ENCODE measurements at places on chromosomes 4 and X.

GRCh38 chr4:52408471-52408870 lies 250.6 kb downstream of the USP46 start:
- DNase-seq, result no peak

DNA sequence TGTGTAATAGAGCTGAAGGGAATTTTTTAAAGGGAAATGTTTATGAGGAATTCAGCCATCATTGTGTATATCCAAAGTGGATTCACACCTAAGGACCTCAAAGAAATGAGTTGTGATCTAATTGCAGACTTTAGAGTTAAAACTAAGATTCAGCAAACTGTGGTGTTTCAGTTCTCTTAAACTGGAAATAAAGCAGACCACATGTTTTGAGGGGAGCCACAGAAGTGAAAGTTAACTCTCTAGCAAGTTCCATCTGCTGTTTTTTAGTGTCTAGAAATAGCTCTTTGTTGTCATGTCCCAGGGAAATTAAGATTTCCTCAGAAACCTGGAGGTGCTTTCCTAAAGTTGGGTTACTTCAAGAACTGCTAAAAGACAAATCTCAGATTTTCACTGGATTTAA lies 97.3 kb upstream of the DDX3X start:
- DNase-seq, result no peak

GRCh38 chr4:54065282-54066087 lies 1.1 kb upstream of the CHIC2 start:
- peak; percentile 7 for DNase-seq

DNA sequence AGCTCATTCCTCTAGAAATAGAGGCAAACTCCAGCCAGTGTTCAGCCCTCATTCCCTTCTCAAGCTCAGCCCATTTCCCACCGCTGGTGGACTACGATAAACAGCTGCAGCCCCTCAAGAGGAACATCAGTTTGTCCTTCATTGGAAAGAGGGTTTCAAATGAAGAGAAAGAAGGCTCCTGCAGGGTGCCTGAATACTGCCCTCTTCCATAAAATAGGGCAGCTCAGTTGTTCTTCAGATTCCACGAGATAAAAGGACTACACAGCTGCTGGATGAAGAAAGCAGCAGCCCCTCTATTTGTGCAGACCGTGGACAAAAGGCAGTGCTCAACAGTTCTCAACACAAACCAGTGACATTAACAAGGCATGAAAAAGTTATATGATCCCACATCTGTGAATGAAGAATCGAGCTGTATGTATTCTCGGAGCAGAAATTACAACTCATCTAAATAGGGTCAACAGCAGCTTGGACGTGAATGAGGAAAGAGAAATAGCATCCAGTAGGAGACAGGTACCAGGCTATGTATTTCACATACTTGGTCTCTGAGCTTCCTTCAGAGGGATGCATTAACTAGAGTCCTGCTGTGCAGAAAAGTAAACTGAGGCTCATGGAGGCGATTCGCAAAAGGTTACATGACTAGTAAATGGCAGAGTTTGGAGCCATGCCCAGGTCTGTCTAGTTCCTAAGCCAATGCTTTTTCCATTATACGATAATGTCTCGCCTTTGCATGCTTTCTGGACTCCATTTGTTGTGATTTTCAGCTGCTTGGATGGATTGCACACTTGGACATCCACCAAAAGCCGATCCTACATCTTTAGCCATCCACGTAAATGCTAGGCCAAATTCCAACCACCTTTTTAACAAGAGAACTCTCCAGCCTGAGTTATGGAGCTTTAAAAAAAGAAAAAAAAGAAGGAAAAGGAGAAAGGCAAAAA lies 301.2 kb upstream of the PPARGC1A start:
- DNase-seq, result no peak

DNA sequence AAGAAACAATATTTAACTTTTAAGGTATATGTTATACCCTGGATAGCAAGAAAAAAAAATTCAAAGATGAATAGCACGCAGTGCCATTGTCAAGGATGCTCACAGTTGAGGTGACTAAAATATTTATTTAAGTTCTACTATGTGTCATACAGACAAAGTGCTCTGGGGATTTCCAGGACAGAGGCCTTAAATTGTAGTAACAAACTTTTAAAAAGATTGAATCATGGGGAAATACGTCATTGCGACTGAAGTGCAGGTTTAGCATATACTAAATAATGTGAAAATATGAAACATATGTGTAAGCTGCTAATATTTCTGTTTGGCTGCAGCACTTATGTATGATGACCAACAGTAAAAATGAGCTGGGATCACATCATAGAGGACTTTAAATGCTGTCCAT lies 748.0 kb upstream of the PCDH7 start:
- DNase-seq, result no peak

DNA sequence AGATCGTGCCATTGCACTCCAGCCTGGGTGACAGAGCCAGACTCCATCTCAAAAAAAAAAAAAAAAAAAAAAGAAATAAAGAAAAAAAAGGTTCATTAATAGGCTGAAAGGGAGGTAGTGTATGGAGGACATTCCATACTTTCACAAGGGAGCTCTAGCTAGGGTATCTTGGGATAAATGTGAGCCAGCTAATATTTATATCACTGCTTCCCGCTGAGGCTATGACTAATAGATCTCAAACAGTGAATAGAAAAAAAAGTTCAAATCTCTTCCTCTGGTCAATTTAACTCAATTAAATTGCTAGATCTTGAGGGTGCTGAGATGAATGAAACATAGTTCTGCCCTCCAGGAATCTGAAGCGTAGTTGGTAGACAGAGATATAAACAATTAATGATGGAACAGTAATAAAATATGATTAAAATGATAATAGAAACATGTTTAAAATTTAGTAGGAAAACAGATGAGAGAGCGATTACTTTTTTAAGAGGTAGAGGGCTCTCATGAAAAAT lies 55.7 kb upstream of the SHISA3 start:
- DNase-seq, result no peak

DNA sequence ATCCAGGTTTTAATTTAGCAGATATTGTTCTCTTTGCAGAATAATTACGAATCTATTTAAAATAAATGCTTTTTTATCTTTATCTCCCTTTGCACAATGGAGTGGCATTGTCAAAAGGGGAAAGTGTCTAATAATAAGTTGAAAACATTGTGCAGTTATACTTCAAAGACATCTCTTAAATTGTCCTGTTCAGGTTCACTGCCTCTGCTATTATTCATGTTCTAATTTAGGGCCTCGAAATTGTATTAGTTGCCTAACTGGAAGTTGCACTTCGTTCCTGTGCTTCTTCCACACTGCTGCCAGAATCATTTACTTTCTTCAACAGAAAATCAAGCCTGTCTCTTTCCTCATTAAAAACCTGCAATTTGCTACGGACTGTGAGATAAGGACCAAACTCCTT lies 150.5 kb upstream of the SPRY1 start:
- no peak for DNase-seq

- DNase-seq, result peak; percentile 33
Measured at GRCh38 chr4:109164011-109164410, 138.4 kb downstream of the COL25A1 start.

- DNase-seq, result peak; percentile 4
Measured at GRCh38 chrX:30275498-30275897, 28.6 kb downstream of the MAGEB1 start.

- peak; percentile 4 for DNase-seq
Measured at GRCh38 chrX:14832586-14832985, 40.3 kb downstream of the FANCB start.

GRCh38 chr4:729336-730315 lies 24.0 kb downstream of the PCGF3 start:
- DNase-seq, result no peak

DNA sequence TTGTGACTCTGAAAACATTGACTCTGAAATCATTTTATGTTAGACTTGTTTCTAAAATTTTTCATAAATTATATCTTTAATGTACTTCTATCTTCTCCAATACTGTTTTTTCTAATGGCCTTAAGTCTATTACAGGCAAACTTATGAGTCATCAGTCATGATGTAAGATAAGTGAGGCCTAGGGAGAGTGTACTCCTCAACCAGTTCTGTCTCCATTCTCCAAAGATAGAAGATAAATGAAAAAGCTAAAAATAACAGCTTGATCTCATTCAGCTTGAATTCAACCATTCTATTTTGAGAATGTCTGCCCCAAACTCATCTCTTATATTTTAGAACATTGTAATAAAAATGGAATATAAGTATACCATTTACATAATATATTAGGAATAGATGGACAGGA lies 34.5 kb downstream of the STBD1 start:
- peak; percentile 63 for DNase-seq

GRCh38 chrX:47831788-47832187 lies 4.9 kb upstream of the ZNF81 start:
- peak; percentile 32 for DNase-seq

- no peak for DNase-seq
Measured at GRCh38 chr4:108432418-108432817, 188.0 kb upstream of the RPL34 start.

DNA sequence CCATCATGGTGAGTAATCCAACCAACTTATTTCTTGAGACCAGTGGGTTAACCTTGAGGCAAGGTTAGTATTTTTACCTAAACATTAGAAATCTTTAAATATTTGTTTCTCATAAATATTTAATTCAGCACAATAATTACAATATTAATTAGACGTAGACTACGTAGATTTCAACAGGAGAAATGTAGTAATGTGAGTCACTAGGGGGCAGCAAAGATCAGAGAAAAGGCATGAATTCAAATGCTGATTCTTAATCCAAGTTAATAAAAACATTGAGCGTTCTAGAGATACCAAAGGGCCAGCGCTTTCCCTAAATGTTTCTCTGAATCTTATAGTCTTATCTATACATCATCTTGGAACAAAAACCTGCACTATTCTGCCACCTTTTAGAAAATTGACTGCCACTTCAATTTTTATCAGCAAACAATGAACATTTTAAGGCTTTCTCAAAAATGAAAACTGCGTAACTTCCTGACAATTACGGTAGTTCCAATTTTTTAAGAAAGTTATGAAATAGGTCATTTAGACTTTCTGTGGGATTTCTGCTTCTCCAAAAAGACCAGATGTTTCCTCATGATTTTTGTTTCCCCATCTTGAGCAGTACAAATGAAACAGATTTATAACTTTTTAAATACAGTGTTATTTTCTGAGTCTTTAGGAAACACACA lies 180.7 kb downstream of the GASK1B start:
- DNase-seq, result peak; percentile 47

DNA sequence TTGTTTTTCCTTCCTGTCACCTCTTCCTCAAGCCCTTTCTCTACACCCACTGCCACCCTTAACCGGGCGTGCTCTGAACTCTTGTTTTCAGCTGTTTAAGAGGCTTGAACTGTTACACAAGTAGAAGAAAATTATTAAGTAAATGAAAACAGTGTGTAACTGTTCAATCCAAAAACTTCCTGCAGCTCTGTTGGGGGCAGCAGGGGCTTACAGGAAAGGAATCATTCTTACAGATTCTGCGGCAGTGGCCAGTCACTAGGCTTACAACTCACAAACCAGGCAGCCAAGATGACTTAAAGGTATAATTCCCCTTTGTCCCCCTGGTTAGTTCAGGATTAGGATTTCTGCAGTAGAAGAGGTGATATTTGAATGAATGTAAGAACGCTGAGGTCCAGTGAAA lies 70.2 kb upstream of the ETNPPL start:
- DNase-seq, result no peak

DNA sequence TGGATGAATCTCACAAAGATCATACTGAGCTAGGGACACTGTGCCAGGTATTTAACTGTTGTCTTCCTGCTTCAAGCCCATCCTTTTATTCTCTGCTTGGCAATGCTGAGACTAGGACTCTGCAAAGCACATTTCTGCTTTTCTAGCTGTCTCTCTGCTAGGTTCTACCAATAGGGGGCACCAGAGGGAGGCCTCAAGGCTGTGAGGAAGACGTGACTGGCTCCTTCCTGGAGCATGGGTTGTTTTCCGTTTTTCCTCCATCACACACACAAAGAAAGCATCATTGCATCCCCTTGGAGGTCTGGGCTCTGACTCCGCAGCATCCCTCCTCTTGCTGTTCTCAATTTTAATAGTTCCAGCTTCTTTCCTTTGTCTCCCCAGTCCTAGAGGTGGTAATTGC lies 10.9 kb upstream of the DCTD start:
- no peak for DNase-seq

- peak; percentile 58 for DNase-seq
Measured at GRCh38 chr4:158315706-158316105, 105.4 kb downstream of the TMEM144 start.

DNA sequence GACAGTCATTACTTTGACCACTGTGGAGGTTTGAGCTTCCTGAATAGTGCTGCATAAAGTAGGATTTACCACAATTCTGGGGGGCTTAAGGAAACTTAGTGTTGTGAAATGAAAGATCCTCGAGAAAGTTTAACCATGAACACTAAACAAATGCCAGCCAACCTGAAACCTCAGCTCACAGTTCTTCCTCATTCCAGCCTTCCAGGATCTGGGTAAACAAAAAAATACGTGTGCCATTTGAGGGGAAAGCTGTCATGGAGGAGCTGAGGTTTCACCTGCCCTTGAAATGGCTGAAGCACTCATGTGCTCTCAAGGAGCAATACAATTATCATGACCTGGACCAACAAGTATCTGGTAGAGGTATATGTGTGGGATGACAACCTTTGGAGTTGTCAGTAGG lies 142.7 kb downstream of the NPNT start:
- DNase-seq, result no peak

DNA sequence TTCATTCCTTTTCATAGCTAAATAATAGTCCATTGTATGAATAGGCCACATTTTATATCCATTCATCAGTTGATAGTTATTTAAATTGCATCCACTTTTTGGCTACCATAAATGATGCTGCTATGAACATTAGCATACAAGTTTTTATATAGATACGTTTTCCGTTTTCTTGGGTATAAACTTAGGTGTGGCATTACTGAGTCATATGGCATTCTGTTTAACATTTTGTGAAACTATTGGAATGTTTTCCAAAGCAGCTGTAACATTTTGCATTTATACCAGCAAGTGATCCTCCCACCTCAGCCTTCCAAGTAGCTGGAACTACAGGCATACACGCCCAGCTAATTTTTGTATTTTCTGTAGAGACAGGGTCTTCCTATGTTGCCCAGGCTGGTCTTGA lies 26.3 kb downstream of the CLDN2 start:
- no peak for DNase-seq

Data from GM03348 (cell line).